ENCODE measurements at places on chromosomes 7 and 10.

DNA sequence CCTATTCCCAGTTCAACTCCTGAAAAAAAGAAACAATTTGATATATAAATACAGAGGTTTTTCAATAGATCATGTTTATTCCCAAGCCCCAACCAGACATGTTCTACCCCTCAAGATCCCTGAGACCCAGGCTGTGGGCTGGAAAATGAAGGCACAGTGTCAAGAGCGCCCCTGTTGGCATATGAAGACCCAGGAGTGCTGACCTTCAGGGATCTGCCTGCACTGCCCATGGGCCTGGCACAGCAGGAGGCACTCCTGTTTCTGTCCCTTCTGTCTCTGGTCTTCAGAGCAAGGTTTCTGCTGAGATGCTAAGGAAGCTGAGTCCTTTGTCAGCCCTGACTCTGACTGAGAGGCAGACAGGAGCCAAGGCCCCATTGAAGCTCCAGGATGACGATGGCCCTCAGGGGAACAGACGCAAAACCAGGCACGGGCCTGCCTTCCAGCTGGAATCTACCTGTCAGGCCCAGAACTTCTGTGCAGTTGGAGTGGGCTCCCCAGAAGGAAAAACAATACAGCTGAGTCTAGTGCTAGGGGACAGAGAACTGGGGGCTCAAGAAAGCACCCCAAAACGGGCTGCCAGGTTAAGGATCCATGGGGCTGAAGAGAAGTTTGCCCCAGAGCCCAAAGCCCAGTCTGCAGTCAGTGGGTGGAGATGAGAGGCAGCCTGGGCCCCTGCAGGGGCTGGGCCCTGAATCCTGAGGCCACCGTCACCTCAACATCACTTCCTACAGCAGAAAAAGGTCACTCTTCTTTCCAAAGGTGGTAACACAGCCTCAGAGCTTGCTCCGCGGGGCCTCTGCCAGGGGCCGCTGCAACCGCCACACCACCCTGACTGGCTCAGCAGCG lies 6.7 kb upstream of the AIFM2 start:
- no peak for DNase-seq

DNA sequence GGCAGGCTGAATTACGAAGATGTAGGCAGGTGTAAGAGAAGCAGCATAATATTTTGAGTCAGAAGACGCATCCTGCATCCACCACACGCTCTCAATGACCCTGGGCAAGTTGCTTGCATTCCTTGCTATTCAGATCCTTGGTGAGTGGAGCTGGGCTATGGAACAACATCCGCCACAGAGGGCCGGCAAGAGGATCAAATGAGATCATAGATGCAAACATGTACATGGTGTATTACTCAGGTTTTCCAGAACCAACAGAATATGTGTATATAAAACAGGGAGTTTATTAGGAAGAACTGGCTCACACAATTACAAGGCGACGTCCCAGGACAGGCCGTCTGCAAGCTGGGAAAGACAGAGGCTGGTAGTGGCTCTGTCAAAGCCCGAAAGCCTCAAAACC lies 51.5 kb downstream of the ADAM12 start:
- no peak for DNase-seq

GRCh38 chr7:148079206-148080080 lies 511.1 kb upstream of the C7orf33 start:
- no peak for DNase-seq

- DNase-seq: no peak
Measured at GRCh38 chr7:83617858-83618257, 31.1 kb downstream of the SEMA3E start.

GRCh38 chr10:97572214-97572989 lies at the start of gene ANKRD2:
TSS of gene ANKRD2 (plus strand) at chr10:97572779. CDS start at chr10:97572789, 10 bp downstream.
- DNase-seq: peak; percentile 46

- DNase-seq: no peak
Measured at GRCh38 chr10:124700293-124701037, 43.7 kb downstream of the FAM53B start.

- no peak for DNase-seq
Measured at GRCh38 chr7:32223721-32224120, 153.5 kb upstream of the PDE1C start.

Data from CD4-positive, alpha-beta T cell treated with Interleukin-17A for 1 hour (primary cell).